ENCODE measurements at places on chromosomes 7 and 10. TPM values are rescaled to one million over a fixed set of nuclear protein-coding genes. Genes with fewer than 3 reads are reported as not detected.

Gene FIGNL1
- total RNA-seq, result 9.3 TPM

Gene DYDC2
- total RNA-seq, result not detected

Gene AOAH
- total RNA-seq, result 0.74 TPM

DNA sequence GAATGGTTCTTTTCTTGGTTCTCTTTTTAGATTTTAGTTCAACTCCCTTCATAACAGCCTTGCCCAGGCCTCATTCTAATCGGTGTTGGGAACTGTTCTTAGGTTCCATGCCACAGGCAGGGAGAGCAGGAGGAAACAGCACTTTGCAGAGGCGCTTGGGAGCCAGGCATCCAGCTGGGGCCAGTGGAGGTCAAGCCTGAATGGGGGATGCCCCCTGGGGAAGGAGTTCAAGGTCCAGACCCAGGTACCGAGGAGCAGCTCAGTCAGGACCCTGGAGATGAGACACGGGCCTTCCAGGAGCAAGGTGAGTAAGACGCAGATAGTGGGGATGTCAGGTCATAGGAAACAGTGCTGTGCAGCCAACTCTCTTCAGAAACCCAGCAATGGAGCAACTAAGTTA, 4.5 kb downstream of the ZSCAN25 start:
- DNase-seq, result no peak

All from fibroblast of the aortic adventitia (primary cell).